ENCODE measurements at places on chromosomes 2 and 18. TPM values are rescaled to one million over a fixed set of nuclear protein-coding genes. Genes with fewer than 3 reads are reported as not detected.

PLGLB1 gene
- not detected for total RNA-seq

UGT1A1 gene
- not detected for total RNA-seq

SRD5A2 gene
- not detected for total RNA-seq

ASB18 gene
- total RNA-seq: not detected

MREG gene
- 2.0 TPM for total RNA-seq
